ENCODE measurements at places on chromosomes 3 and 15.

DNA sequence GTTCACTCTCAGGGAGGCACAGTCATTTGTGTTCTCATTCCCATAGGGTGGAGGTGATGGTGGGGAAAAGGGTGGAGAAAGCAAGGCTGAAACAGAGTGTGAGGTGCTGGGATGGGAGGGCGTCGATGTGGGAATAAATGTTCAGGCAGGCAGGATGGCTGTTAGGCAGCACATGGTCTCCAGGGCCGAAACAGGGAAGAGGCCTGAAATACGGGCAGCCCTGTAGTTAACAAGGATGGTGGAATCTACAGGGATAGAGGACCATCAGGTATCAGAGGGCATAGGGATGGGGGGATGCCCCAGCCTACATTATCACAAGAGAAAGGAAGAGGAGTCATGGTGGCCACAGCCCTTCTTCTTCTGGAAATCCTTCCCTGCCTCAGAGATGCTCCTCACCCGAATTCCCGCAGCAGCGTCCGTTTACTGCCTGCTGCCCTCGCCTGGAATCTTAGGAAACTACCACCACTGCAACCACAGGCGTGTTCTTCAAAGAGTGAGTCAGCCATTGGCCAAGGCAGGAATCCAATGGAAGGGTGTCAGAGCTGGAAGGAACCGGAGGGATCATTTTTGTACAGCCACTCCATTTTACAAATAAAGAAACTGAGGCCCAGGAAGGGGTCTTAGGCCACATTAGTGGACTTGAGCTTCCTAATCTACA, 49.7 kb upstream of the POMGNT2 start:
- no peak for DNase-seq

- no peak for DNase-seq
Observed at GRCh38 chr3:674116-674515, 418.7 kb upstream of the CNTN6 start.

DNA sequence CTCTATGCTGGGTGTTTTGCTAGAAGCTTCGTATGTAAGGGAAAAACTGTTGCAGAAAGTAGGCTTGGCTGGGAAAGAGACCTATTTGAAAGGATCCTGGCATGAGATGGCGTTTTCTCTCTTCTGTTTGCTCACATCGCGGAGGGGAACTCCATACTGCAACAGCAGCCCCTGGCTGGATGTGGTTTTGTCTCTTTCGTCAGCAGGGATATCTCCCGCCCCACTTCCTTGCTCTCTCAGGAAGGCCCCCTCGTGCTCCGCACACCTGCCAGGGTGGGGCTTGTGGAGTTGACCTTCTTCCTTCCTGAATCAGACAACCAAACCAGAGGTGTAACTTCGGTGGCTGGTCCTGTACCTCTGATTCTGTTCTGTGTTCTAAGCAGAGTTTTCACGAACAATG, 26.4 kb upstream of the MYZAP start:
- no peak for DNase-seq

DNA sequence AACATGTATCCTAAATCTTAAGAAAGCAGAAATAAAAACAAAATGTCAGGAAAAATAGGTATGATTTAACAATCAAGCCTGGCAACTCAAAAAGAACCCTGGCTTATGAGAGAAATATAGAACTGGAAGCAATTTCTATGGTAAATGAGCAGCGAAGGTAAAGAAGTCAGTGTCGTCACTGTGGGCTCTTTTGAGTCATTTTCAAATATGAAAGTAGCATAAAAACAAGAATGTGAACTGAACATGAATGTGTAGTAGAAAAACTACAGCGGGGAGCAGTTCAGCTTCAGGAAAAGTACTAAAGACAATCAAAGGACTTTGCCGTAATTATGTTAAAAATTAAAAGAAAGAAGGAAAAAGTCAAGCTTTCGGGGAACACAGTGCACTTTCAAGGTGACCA, 17.5 kb downstream of the LSG1 start:
- DNase-seq: no peak

GRCh38 chr3:102123590-102124190, 274.4 kb downstream of the NFKBIZ start:
- DNase-seq: no peak

GRCh38 chr3:65748326-65748725, 290.4 kb downstream of the MAGI1 start:
- DNase-seq: no peak

DNA sequence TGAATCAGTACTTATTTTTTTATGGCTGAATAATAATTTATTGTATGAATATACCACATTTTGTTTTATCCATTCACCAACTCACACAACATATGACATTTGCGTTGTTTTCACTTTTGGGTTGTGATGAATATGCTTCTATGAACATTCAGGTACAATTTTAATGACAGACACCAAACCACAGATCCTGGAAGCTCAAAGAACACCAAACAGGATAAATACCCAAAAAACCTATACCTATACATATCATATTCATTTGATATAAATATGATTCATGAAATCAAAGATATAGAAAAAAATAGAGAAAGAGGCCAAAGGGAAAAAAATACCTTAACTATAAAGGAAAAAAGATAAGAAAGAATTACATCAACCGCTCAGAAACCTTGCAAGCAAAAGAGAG, 35.8 kb downstream of the FAM240A start:
- DNase-seq: no peak

DNA sequence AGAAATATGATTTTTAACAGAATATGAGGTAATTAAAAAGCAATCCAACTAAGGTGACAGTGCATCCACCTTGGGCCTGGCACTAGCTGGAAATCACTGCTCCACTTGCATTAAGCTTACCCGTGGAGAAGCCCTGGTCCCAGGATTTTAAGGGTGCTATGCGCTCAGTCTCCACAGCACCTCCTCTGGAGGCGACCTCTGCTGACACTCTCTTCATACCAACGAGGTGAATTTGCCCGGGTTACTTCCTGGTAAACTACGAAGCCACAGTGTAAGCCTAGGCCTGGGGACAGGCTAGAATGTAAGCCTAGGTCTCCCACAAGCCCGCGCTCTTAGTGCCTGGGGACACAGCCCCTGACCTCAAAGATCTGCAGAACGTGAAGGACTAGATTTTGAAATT, 793 bp downstream of the APOD start:
- DNase-seq: no peak

DNA sequence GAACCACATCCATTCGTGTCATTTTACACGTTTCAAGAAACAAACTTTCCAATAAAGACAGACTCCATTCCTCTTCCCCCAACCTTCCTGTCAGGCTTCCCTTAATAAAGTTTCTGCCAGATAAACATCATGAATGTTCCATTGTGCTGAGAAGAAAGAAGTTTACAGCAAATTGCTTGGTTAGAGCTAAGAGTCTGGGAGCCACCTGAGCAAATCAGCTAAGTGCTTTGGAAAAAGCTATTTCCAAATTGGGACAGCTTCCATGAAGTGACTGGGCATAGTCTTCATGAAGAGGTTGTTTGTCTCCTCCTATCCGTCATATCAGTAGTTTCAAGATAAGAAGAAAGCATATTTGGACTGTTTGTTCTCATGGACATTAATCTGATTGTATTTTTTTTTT, 77.0 kb downstream of the MAGI1 start:
- no peak for DNase-seq

DNA sequence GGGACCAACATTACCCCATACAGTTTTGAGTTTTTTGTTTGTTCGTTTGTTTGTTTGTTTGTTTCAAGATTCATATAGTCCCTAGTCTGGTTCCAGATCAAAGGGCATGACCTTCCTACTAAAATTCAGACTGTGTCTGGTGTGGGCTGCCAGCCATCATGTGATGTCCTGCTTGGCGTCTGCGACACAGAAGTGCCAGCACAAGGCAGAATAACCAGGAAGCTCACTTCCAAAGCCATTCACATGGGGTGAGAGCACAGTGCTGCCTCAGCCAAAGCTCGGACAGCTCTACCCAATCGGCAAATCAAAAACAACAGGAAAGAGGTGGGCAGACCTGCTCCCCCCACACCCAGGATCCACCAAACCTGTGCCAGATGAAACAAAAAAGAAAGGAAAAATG, 142.6 kb upstream of the THBS1 start:
- no peak for DNase-seq

DNA sequence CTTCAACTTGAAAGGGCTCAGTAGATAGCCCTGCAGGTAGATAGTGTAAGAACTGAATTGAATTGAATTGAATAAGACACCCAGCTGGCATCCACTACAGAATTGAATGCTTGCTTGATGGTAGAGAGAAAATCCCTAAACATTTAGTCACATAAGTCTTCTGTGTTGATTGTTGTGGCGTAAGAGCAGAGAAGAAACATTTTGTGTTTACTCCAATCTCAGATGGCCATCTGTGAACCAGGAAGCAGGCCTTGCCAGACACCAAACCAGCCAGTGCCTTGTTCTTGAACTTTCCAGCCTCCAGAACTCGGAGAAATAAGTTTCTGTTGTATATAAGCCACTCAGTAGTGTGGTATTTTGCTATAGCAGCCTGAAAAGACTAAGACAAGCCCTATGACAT, 43.6 kb downstream of the SST start:
- DNase-seq: no peak

- DNase-seq: no peak
Observed at GRCh38 chr15:69359722-69360121, 54.4 kb upstream of the KIF23 start.

DNA sequence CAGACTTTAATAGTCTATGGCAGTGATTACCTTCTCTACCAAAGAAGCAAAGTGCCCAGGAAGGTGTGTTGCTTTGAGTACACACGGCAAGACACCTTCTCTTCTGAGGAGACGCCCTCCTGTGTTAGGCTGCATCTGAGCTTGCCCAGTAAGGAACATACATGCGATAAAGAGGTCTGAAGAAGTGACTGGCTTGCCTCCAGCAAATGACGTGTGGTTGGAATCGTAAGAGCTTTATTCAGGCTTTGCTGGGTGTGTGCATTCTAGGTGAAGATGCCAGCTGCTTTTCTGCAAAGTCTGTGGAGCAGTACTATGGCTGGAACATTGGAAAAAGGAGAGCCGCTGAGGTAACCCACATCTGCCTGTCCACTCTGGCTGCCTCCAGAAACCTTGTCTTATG, 22.4 kb downstream of the MAP6D1 start:
- DNase-seq: no peak

DNA sequence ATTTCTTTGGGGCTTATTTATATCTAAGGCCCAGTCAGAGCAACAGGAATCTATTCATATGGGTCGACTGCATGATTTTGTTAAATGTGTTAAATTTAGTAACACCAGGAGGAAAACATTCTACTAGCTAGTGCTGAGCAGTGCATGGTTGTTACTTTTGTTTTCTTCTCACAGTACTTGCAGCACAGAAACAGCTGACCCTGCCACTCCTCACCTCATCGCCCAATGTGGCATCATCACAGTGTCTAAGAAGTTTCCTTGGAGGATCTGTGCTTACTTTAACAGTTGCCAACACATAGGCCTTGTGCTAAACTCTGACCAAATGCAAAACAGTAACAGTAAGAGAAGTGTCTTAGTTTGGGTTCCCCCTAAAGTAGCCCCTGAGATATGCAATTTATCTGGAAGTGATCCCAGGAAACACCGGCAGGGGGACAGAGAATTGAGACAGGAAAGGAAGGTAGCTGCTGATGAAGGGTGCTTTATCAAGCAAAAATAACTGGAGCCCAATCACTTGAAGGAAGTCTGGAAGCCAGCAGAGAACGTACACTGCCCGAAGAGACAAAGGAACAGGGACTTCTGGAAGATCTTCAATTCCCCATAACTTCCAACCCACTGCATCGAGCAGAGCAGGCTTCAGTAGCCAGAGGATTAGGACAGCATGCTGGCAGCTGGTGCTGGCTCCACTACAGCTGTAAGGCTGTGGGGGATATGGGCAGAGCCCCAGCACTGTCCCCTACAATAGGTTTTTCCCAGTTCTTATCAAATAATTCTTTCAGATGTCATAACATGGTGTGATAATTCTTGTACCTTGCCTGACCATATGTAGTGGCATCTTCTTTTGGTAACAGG, 36.0 kb upstream of the ULK4 start:
- DNase-seq: no peak

DNA sequence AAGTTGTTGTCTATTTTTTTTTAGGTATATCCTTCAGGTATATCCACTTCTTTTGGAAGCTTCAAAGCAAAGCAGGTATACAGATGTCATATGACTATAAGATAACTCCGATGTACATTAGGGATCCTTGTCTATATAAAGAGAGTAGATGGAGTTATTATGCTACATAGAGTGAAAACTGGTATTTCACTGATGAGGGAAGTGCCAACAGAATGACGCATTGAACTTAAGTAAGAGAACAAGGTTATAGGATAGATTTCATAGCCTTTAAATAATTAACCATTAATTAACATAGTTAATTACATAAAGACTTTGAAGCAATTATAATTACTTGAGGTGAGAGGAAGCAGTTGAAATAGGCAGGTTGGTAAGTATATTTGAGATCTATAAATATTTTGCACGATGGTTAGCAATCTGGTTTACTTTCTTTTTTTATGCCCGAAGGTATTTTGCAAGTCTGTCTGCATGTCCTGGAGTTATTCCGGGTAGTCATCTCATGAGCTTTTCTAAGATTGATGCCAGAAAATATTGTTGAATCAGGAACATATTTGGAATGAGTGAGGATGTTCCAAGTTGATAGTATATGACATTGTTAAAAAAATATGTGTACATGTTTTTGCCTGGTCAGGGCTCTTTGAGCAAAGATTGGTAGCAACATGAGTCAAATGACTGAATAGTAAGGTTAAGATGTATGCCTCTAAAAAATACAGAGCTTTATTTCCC, 299.5 kb upstream of the KCNMB2 start:
- DNase-seq: no peak

GRCh38 chr3:27900316-27900715, 178.2 kb upstream of the EOMES start:
- DNase-seq: no peak

GRCh38 chr3:111999484-112000324, 982 bp downstream of the TAGLN3 start:
- no peak for DNase-seq

DNA sequence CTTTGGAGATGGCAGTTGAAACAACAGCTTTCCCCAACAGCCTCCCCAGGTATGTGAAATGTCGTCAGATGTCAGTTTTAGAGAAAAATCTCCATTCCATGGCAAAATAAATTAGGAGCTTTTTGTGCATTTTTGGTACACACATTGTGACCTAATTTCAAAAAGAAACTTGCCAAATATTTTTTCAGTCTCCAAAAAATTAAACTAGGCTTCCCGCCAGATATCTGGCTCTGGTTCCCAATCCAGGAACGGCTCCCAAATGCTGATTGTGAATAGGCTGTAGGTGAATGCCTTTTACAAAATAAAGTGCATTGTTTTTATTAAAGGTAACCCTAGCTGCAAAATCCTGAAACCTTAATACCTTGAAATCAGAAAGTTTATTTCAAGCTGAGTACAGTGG, 10.9 kb downstream of the KCNAB1 start:
- no peak for DNase-seq

- DNase-seq: no peak
Observed at GRCh38 chr3:130569461-130570365, 52.7 kb downstream of the COL6A6 start.

- DNase-seq: no peak
Observed at GRCh38 chr3:125001557-125002413, 54.0 kb downstream of the HEG1 start.

GRCh38 chr3:52108302-52109232, 45.7 kb downstream of the POC1A start:
- DNase-seq: peak; percentile 17

GRCh38 chr15:41116962-41117252, 827 bp upstream of the INO80 start:
- DNase-seq: no peak

GRCh38 chr3:40645883-40646282, 121.1 kb downstream of the ZNF621 start:
- DNase-seq: no peak

GRCh38 chr3:47503033-47503432, 10.5 kb downstream of the ELP6 start:
- peak; percentile 54 for DNase-seq

All from hematopoietic multipotent progenitor cell treated with erythropoietin and hydrocortisone succinate and interleukin-3 and kit ligand, for 15 days (in vitro differentiated cells).